ENCODE measurements at places on chromosomes 4 and X.

- DNase-seq: peak; percentile 80
These were observed 24.0 kb downstream of the STEEP1 start for GRCh38 chrX:119541188-119541587.

DNA sequence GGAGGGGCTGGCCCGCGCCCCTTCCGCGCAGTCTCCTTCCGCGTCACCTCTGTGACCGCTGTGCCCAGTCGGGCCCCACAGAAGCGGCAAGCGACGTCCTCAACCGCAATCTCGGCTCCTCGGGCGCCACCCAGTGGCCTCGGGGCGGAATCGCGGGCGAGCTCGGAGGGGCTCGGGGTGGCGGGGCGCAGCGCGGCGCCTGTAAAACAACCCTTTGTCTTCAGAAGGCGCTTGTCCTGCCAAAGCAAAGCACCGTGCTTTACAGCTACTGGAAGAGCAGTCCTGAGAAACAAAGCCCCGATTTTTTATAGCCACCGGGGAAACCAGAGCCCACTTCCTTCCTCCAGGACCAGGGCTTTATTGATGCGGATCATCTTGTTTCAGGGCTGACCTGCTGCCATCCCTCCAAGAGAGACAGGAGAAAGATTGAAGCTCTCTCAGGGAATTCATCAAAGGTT lies 37.3 kb upstream of the CDKN2AIP start:
- peak; percentile 74 for DNase-seq

- DNase-seq: no peak
These were observed 30.9 kb downstream of the NIPAL1 start for GRCh38 chr4:48047421-48047844.

DNA sequence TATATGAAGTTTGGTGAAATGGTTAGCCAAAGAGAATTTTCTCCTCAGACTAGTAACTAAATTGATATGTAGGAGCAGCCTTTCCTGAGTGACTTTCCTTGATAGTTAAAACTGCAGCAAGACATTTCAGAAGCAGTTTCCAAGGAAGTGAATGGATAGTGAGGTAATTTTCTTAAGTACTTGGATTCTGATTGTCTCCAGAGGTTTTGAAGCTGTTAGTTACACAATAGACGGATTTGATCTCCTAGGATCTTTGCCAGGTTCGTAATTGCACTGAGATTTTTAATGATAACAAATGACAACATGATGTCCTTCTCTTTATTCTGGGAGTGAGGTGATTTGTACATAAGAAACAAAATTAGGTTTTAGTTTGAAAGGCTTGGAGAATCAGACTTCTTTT lies 29.2 kb downstream of the PRRG1 start:
- peak; percentile 55 for DNase-seq

GRCh38 chrX:124211312-124211942 lies 121.0 kb upstream of the TEX13D start:
- DNase-seq: peak; percentile 20

GRCh38 chrX:124028182-124028581 lies 66.7 kb downstream of the STAG2 start:
- peak; percentile 33 for DNase-seq

DNA sequence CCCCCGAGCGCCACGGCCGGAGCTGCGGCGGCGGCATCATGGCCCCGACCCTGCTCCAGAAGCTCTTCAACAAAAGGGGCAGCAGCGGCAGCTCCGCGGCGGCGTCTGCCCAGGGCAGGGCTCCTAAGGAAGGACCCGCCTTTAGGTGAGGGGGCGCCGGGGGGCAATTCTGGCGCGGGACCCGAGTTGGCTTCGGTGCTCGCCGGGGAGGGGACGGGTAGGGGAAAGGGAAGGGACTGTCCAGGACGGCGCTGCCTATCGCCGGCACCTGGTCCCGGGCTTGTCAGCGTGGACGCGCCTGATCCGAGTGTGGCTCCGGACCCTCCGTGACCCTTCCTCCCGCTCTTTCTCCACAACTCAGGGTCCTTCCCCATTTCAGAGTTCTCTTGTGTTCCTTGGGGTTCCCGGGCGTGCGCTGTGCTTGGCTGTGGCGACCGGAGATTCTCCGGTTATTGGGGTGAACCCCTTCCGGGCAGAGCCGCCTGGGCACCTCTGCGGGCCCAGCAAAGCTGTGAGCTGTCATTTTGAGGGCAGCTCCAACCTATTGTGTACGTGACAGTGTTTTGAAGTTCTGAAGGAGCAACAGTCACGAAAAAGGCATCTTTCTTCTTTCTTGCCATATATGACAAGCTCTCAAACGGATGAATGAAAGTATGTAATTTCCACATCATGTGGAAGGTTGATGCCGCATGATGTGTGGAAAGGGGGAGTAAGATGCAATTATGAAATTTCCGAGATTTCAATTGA lies 522 bp downstream of the FNIP2 start:
- peak; percentile 44 for DNase-seq

- DNase-seq: no peak
These were observed 10.0 kb upstream of the ELF4 start for GRCh38 chrX:130120321-130120731.

- no peak for DNase-seq
These were observed 54.2 kb downstream of the FMR1NB start for GRCh38 chrX:148035380-148035779.

- no peak for DNase-seq
These were observed 197.2 kb upstream of the VCX3A start for GRCh38 chrX:6732101-6732500.

GRCh38 chr4:85756938-85757337 lies 282.0 kb downstream of the ARHGAP24 start:
- DNase-seq: peak; percentile 78

All from fibroblast of pulmonary artery (primary cell).